ENCODE measurements at places on chromosomes 1 and 21. TPM values are rescaled to one million over a fixed set of nuclear protein-coding genes. Genes with fewer than 3 reads are reported as not detected.

GRCh38 chr1:2501820-2502119, 24.6 kb downstream of the PANK4 start:
- no peak for DNase-seq

- no peak for DNase-seq
Observed at GRCh38 chr21:15243406-15243805, 178.6 kb upstream of the NRIP1 start.

GRCh38 chr1:51875291-51875772, 3.2 kb downstream of the NRDC start:
- DNase-seq: no peak

Gene MATN1
- not detected for total RNA-seq

Gene COQ8A
- total RNA-seq: 97.5 TPM

All from lower leg skin (tissue), 4 donors.